ENCODE measurements at places on chromosomes 3 and 15.

DNA sequence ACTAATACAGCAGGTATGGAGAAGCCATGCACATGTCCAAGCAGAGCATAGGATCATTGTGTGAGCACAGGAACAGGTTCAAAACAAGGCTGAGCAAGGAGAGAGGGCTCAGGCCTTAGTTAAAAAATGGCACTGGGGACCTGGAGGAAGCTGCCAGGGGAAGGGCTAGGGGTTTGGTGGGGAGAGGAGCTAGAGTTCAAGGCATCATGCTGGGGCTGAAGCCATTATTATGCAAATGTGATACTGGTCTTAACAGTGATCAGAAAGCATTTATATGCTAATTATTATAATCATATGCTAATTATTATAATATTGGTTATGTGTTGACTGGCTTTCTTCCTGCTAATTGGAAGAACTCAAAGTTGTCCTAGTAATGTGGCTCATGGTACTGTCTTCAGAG lies 546.0 kb upstream of the CFAP20DC start:
- no peak for DNase-seq

DNA sequence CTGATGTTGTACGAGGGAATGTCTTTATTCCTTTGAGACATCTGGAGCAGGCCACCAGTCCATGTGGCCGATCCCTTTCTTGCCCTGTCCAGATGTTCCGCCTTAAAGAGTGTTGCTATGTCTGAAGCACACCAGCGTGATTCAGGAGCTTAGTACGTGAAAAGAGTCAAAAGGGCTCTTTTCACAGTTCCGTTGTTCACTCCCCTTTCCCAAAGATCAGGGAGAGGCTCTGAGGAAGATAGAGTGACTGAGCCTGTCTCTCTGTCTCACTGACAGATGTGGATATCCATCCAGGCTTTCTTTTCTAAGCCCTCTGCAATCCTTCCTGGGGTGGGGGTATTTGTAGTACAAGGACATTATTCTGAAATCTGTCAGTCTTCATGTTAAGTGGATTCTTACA lies 262.5 kb upstream of the LRTM1 start:
- no peak for DNase-seq

GRCh38 chr3:179811321-179812095 lies 158.7 kb downstream of the USP13 start:
- peak; percentile 79 for DNase-seq

DNA sequence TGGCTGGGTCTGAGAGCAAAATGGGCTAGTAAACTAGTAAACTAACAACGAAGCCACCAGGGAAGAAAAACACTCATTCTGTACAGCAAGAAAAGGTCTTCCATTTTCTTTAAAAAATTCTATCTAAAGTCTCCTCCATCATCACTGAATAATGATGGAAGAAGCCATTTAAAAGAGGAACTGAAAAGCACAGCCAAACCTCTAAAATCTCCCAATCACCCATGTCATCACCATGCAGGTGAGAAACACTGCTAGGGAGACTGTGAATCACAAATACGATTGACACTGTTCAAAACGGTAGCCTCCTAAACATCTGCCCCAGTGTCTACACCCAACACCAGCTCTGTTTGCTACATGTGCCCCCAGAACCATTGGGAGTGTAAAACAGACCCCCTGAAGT lies 140.4 kb downstream of the RORA start:
- DNase-seq: no peak

DNA sequence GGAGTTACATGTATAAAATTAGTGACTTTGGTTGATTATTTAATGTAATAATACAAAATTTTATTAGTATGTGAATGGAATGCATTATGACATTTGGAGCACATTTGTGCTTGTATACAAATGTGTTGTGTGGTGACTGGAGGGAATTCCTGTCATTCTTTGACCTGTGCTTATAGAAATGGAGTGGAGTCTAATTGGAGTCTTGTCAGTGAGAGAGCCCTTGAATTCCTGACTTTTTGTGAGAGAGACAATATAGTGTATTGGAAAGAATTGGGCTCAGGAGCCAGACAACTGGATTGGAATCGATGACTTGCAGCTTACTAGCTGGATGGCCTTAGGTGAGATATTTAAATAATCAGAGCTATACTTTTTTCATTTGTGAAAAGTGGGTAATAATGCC lies 9.4 kb downstream of the TCF12 start:
- DNase-seq: no peak

DNA sequence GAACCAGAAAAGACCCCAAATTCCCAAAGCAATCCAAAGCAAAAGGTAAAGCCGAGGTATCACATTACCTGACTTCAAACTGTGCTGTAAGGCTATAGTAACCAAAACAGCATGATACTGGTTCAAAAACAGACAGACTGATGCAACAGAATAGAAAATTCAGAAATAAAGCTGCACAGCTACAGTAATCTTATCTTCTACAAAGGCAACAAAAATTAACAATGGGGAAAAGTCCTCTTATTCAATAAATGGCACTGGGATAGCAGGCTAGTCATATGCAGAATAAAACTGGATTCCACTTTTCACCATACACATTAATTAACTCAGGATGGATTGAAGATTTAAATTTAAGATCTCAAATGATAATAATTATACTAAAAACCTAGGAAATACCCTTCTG lies 392.6 kb upstream of the CBLB start:
- no peak for DNase-seq

- peak; percentile 84 for DNase-seq
Measured at GRCh38 chr3:9067352-9067975, 104.2 kb upstream of the RAD18 start.

GRCh38 chr15:61159901-61160300 lies 69.2 kb downstream of the RORA start:
- no peak for DNase-seq

DNA sequence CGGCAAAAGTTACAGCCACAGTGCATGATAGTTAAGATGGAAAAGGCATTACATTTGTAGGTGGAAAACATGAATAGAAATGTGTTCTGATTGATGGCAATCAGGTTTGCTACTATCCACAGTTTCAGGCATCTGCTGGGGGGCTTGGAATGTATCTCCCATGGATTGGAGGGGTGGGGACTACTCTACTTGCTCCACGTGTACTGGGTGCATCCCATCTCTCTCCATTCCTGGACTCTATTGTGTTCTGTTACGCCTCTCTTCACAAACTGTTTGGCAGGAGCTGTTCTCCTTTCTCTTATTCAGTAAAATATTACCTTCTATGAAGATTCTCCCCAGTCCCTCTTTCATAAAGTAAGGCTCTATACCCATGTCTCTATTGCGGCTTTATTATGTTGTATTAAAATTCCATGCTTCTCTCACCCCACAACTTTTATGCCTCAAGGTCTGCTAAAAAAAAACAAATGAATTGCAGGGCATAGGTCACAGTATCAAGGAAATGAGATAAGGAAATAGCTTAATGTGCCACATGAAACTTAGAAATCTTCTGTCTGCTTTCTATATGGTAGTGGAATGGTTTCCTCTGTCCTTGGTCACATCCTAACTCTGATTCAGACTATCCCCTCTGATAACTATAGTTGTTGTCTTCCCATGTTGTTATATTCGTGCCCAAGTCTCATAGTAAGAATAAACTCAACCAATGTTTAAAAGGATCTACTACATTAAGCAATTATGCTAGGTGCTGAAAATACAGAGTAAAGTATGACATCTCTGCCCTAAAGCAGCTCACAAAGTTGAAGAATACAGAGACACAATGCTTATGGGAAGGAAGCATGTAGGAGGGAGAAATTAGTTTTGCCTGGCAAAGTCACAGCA lies 43.2 kb downstream of the LRRFIP2 start:
- DNase-seq: no peak

DNA sequence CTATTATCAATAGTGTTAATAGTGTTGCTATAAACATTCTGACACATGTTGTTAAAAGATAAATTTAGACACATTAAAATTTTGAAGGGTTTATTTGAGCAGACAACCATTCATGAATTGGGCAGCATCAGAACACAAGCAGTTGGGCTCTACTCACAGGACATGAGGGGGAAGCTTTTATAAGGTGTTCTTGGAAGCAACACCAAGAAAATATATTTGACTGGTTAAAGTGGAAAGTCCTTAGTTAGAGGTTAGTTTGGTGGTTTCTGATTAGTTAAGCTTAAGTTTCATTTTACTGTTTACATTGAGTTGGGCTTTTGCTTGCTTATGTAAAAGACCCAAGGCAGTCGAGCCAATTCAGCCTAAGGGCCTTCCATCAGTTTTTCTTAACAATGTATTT lies 220.7 kb downstream of the CD47 start:
- no peak for DNase-seq

GRCh38 chr3:171783086-171783485 lies 27.2 kb downstream of the PLD1 start:
- no peak for DNase-seq

DNA sequence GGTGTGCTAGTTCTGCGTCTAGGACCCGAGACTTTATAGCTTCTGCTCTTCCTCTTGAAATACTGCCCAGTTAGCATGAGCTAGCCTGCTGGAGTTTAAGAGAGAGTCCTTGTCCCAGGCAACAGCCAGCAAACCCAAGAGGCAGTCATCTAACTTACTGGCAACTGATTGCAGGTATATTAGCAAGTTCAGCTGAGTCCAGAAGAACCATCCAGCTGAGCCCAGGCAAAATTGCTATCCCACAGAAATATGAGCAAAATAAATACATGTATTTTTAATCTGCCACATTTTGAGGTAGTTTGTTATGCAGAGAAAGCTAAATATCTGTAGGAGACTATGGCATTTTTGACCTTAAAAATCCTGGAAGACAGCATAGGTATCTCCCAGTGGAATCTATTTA lies 174.4 kb upstream of the CMC1 start:
- no peak for DNase-seq

DNA sequence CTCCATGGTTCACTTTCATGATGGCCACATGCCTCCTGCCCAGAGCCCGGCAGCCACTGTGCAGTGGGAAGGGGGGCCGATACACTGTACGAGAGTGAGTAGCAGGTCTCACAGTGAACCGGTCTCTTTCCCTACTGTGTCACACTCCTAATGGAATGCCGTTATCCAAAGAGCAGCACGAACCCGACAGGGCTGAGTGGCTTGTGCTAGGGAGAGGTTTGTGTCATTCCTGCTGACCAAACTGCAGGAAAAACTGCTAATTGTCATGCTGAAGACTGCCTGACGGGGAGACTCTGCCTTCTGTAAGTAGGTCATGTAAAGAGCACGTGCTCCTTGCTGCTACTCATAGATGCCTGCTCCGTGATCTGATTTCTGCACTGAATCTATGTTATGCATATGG lies 105.1 kb downstream of the ARPP21 start:
- peak; percentile 73 for DNase-seq
